ENCODE measurements at places on chromosomes 7 and 10.

- DNase-seq = peak; percentile 48
Measured at GRCh38 chr7:28955718-28956607, 2.2 kb downstream of the TRIL start.

GRCh38 chr7:111199643-111200042 is 108.7 kb downstream of the LRRN3 start:
- DNase-seq = no peak

DNA sequence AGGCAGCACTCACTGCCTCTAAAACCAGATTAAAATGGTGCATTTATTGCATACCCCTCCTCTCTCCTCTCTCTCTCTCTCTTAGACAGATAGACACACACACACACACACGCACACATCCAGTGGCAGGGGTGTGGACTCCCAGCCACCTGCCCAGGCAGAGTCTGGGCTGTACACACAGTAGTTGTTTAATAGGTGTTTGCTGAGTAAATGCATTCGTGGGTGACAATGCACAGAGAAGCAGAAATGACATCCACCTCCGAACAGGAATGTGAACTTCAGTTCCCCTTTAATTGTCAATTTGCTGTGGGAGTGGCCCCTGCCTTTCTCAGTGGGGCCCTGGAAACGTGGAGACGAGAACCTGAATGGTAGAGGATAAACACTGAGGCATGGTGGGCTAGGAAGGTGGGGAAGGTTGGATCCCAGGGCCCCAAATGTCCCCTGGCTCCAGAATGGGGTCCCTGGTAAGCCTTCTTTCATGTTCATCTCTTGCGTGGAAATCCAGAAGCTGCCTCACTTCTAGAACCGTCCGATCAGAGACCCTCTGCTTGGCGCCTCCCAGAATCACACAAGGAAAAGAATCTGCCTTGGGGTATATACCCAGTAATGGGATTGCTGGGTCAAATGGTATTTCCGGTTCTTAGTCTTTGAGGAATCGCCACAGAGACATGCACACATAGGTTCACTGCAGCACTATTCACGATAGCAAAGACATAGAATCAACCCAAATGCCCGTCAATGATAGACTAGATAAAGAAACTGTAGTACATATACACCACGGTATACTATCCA is 58.5 kb upstream of the ECHDC3 start:
- no peak for DNase-seq

GRCh38 chr7:101362334-101363195 is at the start of gene COL26A1:
Gene COL26A1 (plus strand): TSS chr7:101362875. CDS start chr7:101363033, 158 bp downstream.
- no peak for DNase-seq

DNA sequence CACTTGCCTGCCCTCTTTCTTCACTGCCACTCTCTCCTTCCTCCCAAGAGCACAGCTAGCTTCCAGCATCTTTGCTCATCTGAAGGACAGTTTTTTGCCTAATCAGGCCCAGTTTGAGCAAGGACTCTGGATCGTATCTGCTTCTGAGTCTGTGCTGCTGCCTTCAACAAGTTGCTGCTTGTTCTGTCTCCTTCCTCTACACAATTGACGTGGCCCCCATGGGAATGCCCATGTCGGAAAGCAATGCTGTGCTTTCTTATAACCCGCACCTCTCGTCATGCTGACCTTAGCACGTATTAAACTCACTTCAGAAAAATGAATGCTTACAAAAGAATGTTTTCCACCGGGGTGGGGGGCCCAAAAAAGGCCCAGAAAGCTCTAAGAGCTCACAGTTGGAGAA is 324.7 kb upstream of the C7orf33 start:
- no peak for DNase-seq

GRCh38 chr10:14412624-14413023 is 81.9 kb upstream of the FRMD4A start:
- DNase-seq = no peak

- no peak for DNase-seq
Measured at GRCh38 chr7:16417906-16418305, 3.4 kb downstream of the CRPPA start.

GRCh38 chr10:36475746-36476145 is 649.7 kb upstream of the ANKRD30A start:
- no peak for DNase-seq

- no peak for DNase-seq
Measured at GRCh38 chr7:15709978-15710377, 23.5 kb upstream of the MEOX2 start.

DNA sequence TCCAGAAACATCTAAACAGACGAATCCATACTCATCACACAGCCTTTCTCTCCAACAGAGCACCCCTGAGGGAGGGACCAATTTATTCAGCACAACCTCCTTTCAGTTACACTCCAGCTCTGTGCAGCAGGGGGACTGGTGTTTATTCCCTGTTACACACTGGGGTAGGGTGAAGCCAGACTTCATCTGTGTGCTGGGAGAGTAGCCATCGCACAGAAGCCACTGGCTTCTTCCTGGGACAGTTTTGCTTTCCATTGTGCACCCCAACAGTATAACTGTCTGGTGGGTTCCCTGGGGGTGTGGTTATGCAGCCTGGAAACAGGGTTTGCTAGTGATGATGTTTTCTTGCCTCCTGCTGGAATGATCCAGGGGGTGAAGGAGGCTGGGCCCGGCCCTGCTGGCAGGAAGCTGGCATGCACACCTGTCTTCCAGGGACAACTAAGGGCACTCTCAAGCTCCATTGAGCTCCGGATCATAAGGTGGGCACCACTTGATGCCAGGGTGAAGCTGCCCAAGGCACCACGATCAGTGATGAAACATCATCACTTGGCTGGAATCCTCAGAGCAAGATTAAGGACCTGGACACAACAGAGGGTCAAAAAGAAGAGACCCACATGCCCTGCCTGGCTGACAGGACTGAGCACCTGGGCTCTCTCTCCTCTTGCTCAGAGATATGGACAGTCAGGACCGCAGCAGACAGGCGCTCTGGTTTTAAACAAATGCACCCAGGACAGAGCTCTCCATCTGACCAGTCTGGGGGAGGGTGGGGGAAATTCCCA is 293.2 kb downstream of the GRID1 start:
- no peak for DNase-seq

DNA sequence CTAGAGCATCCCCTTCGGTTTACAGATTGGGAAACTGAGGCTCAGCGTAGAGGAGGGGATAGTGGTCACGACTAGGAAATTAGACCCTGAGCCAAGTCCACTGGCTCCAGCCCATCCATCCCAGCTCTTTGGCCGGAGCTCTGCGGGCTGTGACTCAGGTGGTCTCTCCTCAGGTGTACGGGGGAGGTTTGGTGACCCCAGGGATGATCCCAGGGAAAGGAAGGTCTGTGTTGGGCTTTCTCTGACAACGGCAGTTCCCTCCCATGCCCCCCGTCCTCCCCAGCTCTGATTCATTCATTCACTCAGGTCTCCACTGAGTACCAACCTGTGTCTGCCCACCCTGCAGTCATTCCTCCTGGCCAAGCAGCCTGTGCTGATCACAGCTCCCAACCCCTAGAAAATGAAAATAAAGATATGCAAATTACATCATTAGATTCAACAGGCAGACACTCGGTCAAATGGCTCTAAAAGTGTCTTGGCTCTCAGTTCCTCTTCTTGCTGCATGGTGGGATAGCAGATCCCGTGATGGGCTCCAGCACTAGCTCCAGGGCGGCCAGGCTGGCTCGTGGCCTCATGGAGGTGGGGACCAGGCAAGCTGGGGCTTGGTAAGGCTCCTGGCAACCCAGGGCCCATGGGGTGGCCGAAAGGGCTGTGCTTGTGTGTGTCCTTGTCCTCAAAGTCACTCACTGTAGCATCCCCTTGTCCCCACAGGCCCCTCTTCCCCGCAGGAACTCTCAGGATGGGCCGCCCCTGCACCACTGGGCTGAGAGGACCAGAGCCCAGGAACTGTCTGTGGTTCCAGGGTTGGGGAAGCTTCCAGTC is 37.8 kb downstream of the CLRN3 start:
- DNase-seq = peak; percentile 41

DNA sequence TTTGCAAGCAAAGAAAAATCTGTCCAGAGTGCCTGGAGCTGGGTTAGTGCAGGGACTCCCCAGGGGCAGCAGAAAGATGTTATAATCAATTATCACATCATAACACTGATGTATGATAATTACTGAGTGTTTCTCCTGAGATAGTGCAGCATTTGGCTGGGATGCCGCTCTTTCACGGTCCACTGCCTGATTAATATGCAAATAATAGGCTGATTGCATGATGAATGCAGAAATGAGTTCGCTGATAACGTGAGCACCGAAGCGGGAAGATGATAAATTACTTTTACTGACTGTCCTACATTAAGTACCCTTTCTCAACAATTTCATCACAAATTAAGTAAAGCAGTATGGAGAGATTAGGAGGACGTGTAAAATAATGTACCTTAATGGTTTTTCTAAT is 71.4 kb upstream of the SH2B2 start:
- no peak for DNase-seq

GRCh38 chr7:45407730-45408408 is 166.3 kb upstream of the ADCY1 start:
- DNase-seq = peak; percentile 11

GRCh38 chr10:77446700-77447099 is 190.9 kb downstream of the KCNMA1 start:
- no peak for DNase-seq

DNA sequence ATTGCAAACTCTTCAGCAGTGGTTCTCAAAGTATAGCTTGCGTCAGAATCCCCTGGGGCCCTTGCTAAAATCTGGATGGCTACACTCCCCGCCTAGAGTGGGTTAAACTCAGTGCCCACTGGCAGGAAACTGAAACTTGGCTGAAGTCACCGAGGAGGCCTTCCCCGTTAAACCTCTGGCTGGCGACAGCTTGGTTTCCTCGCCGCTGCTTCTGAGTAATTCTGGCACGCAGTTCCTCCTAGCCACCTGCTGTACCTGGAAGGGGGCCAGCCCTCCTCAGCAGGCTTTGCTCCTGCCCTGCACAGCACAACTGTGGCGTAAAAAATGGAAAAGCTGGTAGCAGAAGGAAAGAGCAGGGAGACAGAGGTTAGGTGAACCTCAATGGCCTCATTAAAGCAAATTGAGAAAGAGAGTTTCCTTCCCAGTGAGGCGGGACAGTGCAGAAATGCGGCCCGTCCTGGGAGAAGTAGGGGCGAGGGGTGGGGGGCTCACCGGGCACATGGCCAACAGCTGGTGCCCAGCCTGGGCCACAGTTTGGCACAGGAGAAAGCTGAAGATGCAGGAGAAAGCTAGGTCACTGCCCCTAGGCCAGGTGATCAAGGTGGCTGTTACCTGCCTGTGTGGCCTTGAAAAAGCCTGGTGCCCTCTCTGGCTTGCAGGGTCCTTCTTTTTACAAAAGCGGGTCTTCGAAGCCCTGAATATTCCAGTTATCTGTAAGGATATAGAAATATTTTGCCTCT is 46.6 kb downstream of the ALOX5 start:
- peak; percentile 73 for DNase-seq

- DNase-seq = no peak
Measured at GRCh38 chr7:96982586-96982985, 22.8 kb upstream of the DLX6 start.

DNA sequence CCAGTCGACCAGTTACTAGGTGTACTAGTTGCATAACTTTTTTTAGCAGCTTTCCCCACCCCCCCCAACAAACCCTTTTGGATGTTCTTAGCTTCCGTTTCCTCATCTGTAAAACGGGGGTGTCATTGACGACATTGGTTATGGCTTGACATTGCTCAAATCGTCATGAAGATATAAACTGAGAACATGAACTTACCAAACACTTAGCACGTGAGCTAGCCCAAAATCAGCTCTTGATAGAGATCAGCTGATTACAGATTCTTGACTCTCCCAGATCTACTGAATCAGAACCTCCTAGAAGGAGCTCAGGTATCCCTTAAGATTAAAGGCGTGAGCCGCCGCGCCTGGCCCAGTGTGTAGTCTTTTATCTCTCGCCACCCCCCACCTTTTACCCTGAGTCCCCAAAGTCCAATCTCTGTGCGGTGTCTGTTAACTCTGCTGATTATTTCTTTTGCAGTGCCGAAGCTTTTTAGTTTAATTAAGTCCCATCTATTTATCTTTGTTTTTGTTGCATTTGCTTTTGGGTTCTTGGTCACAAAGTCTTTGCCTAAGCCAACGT is 1.0 kb upstream of the GNA12 start:
- DNase-seq = no peak

DNA sequence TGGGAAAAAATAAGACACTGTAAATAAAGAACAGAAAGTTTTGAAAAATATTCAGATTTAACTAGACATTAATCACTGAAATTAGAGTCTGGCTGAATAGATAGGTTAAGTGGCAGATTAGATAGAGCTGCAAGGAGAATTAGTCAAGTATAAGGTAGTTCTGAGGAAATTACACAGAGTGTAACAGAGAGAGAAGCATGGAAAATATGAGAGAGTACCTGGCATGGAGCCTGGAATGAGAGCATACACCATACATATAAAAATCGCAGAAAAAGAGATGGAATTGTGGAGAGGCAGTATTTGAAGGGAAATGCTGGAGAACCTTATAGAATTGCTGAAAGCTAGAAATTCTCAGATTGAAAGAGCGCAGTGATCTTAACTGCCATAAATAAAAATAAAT is 46.9 kb downstream of the ZNRF2 start:
- no peak for DNase-seq

- no peak for DNase-seq
Measured at GRCh38 chr10:11581213-11581612, 30.2 kb downstream of the USP6NL start.

- DNase-seq = no peak
Measured at GRCh38 chr10:104332243-104333031, 5.8 kb downstream of the ITPRIP start.

DNA sequence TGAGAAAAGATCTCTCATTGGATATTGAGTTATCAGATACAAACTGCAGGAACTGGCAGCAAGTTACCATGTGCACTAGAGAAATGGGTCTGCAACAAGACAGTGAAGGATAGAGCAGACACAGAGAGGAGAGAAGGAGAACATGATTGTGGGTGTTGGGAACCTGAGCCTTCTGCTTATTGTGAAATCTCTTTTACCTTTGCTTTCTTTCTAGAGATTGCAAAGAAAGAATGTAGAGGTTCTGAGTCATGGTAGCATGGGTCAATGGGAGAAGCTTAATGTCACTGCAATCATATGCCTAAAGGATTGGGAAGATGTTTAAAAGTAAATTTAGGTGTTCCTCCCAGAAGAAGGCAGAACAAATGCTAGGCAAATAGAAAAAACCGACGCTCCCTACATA is 821.4 kb downstream of the CCSER2 start:
- no peak for DNase-seq

GRCh38 chr10:75493464-75493863 is 62.0 kb downstream of the LRMDA start:
- no peak for DNase-seq

- no peak for DNase-seq
Measured at GRCh38 chr10:17428351-17429097, 25.9 kb downstream of the ST8SIA6 start.

DNA sequence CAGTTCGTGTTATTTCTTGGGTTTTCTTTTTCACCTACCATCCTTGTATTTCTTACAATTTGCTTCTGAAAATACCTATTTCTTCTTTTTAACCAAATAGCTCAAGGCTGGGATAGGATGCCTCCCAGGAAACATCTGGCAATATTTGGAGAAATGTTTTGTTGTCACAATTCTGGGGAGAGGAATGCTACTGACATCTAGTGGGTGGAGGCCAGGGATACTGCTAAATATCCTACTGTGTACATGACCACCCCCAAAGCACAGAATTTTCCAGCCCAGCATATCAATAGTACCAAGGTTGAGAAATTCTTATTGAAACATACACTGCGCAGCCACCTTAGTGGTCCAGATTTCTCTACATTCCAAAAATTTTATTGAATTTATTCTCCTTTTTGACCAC is 55.5 kb downstream of the CNTNAP2 start:
- no peak for DNase-seq

GRCh38 chr10:109966961-109967738 is 40.6 kb upstream of the ADD3 start:
- DNase-seq = no peak

Data from GM10248 (cell line).